ENCODE measurements at places on chromosomes 1 and 21.

DNA sequence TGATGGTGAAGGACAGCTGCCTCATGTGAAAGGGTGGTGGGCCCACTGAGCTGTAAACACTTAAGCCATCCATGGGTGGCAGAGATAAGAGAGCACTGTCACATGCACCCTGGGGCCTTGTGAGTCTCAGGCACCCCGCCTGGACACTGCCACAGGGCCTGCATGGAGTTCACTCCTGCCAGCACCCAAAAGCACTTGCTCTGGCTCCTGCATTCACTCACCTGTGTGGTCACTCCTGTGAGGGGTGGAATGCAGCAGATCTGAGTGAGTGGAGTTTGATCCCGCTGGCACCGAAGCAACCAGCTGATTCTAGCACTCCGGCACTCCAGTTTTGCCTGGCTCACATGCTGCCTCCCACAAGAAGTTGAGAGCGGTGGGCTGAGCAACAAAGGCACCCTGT is 1142.1 kb upstream of the PRMT6 start:
- no peak for DNase-seq

DNA sequence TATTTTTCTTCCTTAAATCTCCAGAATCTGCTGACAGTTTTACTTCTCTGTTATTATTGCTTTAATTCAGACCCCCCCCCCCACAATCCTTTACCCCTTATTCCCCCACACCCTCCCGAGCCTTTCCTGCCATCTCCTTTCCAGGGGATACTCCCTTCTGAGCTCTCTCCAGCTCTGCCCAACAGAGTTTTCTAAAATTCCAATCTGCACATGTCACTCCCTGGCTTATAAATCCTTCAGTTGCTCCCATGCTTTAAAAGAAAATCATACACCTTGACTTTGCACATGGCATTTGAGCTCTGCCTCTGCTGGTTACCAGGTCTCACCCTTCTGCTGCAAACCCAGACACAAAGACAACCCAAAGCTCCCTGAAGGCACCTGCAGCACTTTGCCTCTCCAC is 11.7 kb upstream of the EPS8L3 start:
- no peak for DNase-seq

- DNase-seq: no peak
Observed at GRCh38 chr1:1041092-1041523, 21.2 kb downstream of the AGRN start.

- no peak for DNase-seq
Observed at GRCh38 chr1:85378534-85378933, 86.4 kb downstream of the DDAH1 start.

- DNase-seq: no peak
Observed at GRCh38 chr1:206873603-206874188, 8.3 kb downstream of the IL20 start.

- DNase-seq: no peak
Observed at GRCh38 chr1:117679299-117679698, 73.5 kb downstream of the TENT5C start.

GRCh38 chr1:54173681-54174080 is 20.9 kb upstream of the CDCP2 start:
- DNase-seq: no peak

DNA sequence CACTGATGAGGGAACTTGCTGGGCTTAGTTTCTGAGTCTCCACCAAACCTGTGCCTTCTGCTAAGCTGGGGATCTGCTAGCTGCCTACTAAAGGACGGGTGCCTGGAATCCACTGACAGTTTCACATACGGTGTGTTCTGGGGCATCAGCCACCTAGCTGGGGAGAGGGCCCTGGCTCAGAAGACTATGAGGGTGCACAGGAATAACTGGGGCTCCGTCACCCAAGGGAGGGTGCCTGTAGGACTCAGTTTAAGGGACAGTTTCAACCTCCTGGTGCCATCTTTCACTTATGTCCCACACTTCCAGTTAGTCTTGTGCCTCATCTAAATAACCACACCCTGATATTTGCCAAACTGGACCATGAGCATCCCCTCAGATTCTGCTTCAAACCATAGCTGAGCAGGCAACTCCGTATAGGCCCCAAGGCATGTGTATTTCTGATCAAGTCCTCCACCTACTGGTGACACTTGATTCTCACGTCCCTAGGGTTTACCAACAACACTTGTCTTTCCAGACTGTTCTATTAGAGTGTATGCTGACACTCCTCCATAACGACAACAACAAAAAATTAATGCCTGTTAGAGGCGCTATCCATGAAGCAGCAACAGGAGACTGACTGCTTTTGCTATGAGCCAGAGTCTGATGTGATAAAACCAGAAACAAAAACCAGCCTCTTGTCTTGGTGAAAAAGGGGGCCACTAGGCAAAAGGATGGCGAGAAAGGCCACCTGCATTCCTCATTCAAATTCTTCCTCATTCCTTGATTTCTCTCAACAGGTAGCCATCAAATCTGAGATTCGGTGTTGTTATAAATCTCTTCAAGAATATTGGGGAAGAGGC is 55.0 kb upstream of the PAXBP1 start:
- DNase-seq: no peak

GRCh38 chr1:221723018-221723847 is 18.7 kb downstream of the DUSP10 start:
- DNase-seq: no peak

GRCh38 chr1:235450433-235450832 is 53.8 kb downstream of the B3GALNT2 start:
- no peak for DNase-seq

Data from NCI-H187 treated with DMSO at 0.1 percent for 48 hours (cell line).